Kidney glomerular epithelial cell (primary cell): ENCODE measurements at places on chromosomes 2 and 18.

DNA sequence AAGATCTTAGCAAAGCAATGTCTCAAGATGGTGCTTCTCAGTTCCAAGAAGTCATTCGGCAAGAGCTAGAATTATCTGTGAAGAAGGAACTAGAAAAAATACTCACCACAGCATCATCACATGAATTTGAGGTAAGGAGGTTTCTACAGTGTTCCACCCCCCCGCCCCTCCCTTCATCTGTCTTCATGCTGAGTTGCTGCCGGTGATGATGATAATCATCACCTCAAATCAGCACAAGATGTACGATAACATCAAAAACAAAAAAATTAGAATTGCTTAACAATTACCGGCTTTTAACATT lies 14.6 kb downstream of the UGP2 start:
- DNase-seq = no peak

GRCh38 chr18:63753676-63754075 lies 21.5 kb upstream of the SERPINB7 start:
- DNase-seq = no peak

DNA sequence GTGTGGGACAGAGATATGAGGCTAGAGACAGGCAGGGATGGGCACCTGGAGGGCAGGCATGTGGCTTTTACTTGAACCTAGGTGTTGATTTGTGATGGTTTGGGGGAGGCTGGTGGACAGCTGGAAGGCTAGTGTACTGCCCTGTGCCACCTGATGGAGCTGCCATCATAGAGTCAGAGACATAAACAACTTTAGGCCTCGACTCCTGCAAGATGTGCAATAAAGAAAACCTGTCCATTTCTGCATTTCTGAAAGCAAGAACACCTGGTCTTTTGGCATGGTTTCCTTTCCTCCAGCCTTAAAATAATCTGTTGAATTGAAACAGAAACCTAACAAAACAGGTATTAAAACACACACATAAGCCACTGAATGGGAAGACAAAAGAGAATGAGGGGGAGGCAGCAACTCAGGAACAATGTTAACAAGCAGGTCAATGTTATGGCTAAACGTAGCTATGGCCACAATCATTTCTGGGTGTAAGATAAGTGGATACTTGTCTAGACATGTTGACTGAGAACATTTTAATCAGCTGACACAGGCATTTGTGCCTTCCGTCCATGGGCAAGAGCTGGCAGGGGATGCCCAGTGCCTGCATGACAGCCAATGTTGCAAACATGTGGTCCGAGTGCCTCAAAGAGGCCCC lies 87.8 kb downstream of the KCTD1 start:
- DNase-seq = no peak

DNA sequence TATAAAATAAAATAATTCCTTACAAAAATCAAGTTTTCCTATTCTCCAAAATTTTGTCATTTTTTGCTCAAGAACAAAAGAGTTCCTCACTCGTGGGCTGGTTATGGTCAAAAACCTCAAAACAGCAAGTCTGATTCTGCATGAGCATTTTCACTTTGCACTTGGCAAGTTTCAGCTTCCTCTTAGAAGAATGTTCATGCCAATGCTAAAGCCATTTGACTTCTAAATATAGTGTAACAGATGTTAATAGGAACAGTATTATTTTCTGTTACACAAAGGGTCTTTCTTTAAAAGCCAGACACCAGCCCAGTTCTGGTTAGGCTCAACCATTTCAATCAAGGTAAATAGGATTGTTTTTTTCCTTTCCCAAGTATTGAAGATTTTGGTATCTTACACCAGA lies 261.3 kb upstream of the CCDC68 start:
- no peak for DNase-seq

DNA sequence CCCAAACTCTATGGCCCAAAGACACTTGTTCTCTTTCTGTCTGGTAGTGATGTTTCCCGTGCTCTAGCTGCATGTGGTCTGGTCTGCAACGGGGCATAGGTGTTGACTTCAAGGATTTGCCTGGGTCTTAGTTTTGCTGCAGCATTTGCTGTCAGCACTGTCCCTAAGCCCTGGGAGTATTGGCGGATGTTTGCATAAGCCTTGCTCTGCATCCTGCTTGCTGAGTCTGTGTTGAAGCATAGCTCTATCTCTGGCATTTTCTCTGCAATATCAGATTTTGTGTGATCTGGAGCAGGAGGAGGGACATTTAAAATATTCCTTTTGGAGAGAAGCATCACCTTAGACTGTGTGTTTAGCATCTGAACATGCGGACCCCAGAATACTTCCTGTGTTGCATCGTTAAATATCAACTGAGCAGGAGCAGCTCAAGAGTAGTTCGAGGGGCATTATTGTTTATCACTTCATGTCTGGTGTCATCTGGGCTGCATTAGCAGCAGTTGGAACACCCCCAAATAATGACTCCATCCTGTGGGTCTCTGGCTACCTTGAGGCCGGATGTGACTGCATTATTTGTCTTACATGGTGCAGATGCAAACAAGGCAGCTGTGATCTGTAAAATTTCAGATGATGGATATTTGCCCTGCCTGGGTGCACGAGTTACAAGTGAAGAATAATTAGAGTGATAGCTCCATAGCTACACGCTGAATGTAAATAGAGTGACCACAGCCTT lies 231.7 kb downstream of the TRIB2 start:
- DNase-seq = no peak

DNA sequence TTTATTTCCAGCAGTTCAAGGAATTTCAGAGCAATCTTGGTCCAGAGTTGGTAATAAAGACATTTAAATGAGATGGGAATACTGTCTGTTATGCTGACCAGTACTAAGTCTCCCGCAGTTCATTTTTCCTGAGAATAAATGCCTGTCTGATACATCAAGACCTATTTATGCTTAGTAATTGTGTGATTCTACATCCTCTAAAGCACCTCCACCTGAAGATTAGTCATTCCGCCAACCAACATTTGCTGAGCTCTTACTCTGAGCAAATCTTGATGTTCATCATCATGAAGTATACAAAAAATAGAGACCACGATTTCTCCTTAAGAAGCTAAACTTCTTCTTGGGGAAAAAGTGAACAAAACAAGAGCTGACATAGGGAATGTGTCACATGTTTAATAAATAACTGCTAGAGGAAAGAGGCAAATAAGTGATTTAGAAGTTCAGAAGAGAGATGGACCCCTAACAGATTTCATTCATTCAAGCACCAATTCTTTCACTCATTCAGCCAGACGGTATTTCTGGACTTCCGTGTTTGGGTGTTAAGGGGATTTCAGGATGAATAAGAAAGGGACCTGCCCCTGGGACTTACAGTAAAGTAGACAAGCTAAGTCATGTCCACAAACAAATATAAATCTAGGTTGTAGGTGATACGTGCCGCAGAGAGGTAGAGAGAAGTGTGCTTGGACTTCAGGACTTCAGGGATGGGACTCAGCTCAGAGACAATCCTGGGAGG lies 34.2 kb upstream of the PPP4R1 start:
- peak; percentile 49 for DNase-seq

GRCh38 chr2:190501702-190502407 lies 32.7 kb downstream of the NEMP2 start:
- DNase-seq = no peak

DNA sequence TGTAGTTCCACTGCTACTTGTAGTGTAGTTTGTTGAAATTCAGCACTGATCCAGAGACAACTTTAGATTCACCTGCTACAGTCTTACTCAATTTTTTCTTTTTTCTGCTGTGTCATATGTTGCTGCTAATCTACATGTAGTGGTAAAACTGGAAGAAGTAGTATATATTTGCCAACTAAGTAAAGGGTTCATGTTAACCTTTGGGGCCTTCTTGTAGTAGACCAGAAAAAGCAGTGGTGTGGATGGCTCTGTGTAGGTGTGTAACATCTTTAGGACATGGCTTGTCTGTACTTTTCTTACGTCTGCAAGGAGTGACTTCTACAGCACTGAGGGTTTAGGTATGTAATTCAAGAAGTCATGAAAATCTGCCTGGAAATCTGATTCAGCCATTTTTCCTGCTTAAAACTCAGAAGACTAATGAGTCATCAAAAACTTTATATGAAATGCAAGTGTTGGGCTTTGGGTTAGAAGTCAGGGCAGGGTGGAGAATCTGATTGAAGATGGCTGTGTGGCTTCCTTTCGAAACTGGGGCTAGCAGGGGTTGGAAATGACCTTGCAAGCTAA lies 8.4 kb downstream of the PTPRM start:
- no peak for DNase-seq

DNA sequence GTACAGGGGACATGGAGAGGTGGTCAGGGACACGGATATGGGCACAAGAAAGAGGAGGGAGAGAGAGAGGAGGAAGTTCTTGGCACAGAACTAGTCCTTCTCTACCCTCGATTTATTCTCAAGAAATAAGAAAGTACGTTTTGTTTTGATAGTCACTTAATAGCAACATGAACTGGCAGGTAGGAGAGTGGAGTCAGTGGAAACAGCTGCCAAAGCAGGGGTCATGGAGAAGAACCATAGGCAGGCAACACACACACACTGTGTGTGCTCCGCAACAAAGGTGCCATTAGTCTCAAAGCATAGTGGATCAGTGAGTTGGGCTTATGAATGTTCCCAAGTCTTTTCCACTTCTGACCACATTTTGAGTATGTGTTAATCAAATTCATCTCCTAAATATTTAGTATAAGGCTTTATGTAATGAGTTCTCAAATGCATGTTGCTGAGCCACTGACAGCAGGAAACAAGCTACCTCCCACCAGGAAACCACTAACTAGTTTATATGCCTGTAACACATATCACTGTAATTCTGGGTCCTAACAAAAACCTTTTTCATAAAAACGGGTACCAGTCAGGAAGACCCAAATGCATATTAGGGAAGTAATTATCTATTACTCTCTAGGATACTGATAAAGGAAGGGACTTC lies 41.1 kb downstream of the IWS1 start:
- DNase-seq = no peak
